ENCODE measurements at places on chromosomes 16 and 17. TPM values are rescaled to one million over a fixed set of nuclear protein-coding genes. Genes with fewer than 3 reads are reported as not detected.

The CCL4 gene
- total RNA-seq = not detected

The OR3A2 gene
- not detected for total RNA-seq

The TLCD1 gene
- 9.1 TPM for total RNA-seq

The GAS2L2 gene
- total RNA-seq = not detected

The OR1F1 gene
- total RNA-seq = not detected

The IRX5 gene
- not detected for total RNA-seq

GRCh38 chr17:66638707-66639479, 196.0 kb upstream of the CACNG5 start:
- H3K4me1 ChIP-seq = no peaks in the 10 kb centered on the region
- peaks cover 7% of the 10 kb centered on the region for H3K36me3 ChIP-seq
- no peak for DNase-seq
- no peak overlapping the region for H3K27ac ChIP-seq
- no peaks in the 10 kb centered on the region for H3K27me3 ChIP-seq

- H3K4me3 ChIP-seq = no peak overlapping the region
- DNase-seq = no peak
- no peaks in the 10 kb centered on the region for H3K36me3 ChIP-seq
- H3K4me1 ChIP-seq = no peaks in the 10 kb centered on the region
- H3K27ac ChIP-seq = no peak overlapping the region
- no peaks in the 10 kb centered on the region for H3K27me3 ChIP-seq
These were observed 3.0 kb downstream of the RCVRN start for GRCh38 chr17:9902120-9902519.

- no peak overlapping the region for H3K4me3 ChIP-seq
- H3K27me3 ChIP-seq = no peaks in the 10 kb centered on the region
- no peaks in the 10 kb centered on the region for H3K36me3 ChIP-seq
- no peak for DNase-seq
These were observed 21.1 kb downstream of the NDUFAF8 start for GRCh38 chr17:81260171-81260570.

DNA sequence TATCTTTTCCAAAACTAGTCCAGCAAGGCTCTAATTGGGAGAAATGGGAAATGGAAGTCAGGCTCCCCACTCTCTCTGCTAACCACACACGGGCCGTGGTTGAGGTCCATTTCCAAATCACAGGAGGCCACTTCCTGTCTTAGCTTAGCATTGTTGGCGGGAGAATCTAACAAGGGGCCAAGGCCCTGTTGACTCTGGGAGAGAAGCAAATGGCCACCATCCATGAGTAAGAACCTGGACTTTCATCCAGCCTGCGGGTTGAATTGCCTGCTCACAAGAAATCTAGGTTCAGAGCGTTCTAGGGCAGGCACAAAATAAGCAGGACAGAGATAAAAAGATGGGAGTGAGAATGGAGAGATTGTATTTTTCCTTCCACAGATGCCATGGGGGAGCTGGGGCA, 5.7 kb downstream of the FAM20A start:
- H3K27me3 ChIP-seq = peaks cover 7% of the 10 kb centered on the region
- H3K4me1 ChIP-seq = no peaks in the 10 kb centered on the region
- no peak overlapping the region for H3K27ac ChIP-seq
- H3K36me3 ChIP-seq = no peaks in the 10 kb centered on the region
